ENCODE measurements at places on chromosomes 16 and 17. TPM values are rescaled to one million over a fixed set of nuclear protein-coding genes. Genes with fewer than 3 reads are reported as not detected.

DNA sequence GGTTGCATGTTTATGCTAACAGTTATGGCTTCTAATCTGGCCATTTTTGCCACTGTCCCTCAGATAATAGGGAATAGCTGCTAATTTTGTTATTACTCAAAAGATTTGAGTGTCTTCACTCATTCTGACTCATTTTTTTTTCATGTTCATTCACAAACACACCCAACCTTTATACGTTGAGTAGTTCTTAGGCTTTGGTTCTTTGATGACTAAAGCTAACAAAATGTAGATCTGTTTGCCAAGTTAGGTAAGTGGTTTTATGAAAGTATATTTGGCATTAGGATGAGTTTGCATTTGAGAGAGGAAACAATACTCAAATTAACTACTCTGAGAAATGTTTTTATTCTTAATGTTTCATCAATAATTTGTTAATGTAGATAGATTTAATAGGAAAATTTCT is 3.6 kb downstream of the MAP2K4 start:
- DNase-seq = no peak

The KRT23 gene
- total RNA-seq = 153 TPM

The TP53TG3D gene
- 1.3 TPM for total RNA-seq

The FAM83G gene
- total RNA-seq = 261 TPM

- no peak for DNase-seq
Observed at GRCh38 chr17:44086364-44087311, 16.1 kb downstream of the G6PC3 start.

- no peak for DNase-seq
Observed at GRCh38 chr16:66006485-66006884, 360.0 kb upstream of the CDH5 start.

- no peak for DNase-seq
Observed at GRCh38 chr16:10178080-10178479, 4.1 kb downstream of the GRIN2A start.

The VAT1 gene
- 234 TPM for total RNA-seq

DNA sequence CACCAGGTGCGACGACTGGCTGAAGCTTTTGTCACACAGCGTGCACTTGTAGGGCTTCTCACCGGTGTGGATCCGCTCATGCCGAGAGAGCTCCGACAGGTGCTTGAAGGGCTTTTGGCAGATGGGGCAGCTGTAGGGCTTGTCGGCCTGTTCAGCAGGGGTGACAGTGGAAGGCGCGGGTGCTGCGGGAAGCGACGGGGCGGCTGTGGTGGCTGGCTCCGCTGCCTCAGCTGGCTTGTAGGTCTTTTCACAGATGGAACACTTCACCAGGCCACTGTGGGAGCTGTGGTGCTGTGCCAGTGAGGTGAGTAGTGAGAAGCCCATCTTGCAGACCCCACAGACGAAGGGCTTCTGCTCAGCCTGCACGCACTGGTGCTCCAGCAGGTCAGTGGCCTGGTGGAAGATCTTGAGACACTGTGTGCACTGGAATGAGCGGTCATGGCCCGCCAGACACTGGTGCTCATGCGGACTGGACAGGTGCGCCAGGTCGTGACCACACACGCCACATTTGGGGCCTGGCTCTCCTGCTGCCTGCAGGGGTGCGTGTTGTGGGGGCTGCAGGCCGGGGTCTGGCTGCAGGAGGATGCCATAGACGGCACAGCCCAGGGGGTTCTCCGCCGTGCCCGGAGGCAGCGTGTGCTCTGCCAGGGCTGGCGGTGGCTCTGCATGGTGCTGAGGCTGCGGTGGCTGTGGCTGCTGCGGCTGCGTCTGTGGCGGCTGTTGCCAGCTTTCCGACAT is 2.8 kb downstream of the ZNF319 start:
- no peak for DNase-seq

GRCh38 chr16:28497861-28498599 is 3.6 kb downstream of the APOBR start:
- DNase-seq = no peak

GRCh38 chr17:42402117-42402516 is 13.9 kb upstream of the STAT3 start:
- DNase-seq = no peak

The CCL3 gene
- not detected for total RNA-seq

The ERN2 gene
- 2.8 TPM for total RNA-seq

The CCL23 gene
- total RNA-seq = not detected

DNA sequence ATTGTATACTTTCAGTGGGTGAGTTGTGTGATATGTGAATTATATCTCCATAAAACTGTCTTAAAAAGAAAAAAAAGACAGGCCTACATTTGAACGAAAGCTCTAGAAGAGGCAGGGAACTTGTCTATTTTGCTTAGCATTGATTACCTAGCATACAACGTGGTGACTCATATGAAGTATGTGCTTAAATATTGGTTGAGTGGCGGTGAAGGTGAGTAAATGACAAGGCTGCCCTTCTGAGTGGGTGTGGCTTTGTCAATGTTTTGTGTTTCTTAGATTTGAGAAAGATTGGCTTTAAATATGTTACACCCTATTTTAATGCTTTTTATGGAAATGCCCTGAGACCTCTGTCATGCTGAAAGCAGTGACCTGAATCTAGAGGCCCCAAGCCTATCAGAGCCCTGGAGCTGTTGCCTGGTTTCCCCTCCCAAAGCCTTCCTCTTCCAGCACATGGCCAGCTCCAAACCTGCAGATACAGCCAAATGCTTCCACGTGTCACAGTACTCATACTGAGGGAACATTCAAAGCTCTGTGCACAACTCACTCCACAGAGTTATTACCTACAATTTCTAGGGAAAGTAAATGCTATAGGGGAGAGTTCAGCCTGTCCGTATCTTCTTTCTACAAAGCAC is 260.0 kb downstream of the PHKB start:
- no peak for DNase-seq

GRCh38 chr17:59811209-59811608 is 81.5 kb downstream of the TUBD1 start:
- DNase-seq = no peak

- DNase-seq = no peak
Observed at GRCh38 chr16:2299915-2300192, 31.9 kb upstream of the RNPS1 start.

- no peak for DNase-seq
Observed at GRCh38 chr17:7262935-7263800, 890 bp upstream of the CLDN7 start.

The ZFP3 gene
- 5.7 TPM for total RNA-seq

DNA sequence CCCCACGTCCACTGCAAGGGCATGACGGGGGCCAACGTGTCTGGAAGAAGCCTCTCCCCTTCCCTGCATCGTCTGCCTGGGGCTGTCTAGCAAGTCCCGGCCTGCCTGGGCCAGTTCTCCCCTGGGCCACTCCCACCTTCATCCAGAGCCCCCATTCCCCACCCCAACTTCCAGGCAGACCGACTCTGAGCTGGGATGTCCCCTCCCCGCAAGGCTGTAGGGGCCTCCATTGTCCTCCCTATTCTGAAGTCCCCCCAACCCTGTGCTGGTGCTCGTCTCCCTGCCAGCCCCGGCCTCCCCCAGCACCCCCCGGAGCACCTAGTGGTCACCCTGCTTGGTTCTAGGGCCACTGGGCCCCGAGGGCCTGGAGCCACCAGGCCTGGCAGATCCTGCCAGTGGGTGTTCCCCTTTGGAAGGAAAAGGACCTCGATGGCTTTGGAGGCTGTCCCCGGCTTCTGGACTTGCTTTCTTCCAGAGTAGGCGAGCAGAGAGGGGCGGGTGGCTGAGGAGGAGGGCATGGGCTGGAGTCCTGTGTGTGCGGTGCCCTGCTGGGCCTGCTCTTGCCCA is 4.8 kb downstream of the GLIS2 start:
- DNase-seq = no peak

DNA sequence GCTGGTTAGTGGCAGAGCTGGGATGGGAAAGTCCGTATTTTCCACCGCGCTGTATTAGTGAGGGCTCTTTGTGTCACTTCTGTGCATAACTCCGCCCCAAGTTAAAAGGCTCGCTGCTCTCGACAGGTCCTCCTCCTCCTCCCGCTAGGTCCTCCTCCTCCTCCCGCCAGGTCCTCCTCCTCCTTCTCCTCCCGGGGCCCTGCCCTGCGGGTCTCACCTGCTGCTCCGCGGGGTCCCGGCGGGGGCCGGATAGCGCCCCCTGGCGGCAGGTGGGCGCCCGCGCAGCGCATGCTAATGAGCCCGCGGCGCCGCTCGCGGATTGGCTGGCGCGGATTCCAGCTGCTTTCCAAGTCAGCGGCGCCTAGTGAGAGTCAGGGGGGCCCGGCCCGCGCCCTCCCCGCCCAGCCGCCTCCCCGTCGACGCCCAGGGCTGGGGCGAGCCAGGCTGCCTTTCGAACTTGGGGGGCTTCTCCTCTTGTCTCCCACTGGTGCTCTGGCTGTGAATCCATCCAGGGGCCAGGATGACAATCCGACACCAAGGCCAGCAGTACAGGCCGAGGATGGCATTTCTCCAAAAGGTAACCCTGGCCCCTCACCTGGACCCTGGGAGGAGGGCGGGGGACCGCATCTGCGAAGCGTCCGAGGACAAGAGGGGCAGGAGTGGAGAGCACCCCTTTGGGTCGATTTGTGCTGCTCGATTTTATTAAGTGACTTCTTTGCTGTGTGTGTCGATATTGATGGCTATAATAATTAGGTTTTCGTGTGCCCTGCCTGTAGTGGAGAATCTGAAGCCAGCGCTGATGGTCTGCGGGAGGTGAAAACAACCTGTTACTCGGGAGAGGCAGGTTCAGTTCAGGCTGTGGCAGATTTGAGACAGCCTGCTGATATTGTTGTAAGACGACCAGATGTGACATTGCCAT is at the start of gene RGS9:
RGS9 (plus strand) TSS at position 350 of the 919 bp plus-strand sequence; CDS start at position 521, 171 bp downstream.
- peak; percentile 89 for DNase-seq

The P2RX1 gene
- total RNA-seq = 0.26 TPM

DNA sequence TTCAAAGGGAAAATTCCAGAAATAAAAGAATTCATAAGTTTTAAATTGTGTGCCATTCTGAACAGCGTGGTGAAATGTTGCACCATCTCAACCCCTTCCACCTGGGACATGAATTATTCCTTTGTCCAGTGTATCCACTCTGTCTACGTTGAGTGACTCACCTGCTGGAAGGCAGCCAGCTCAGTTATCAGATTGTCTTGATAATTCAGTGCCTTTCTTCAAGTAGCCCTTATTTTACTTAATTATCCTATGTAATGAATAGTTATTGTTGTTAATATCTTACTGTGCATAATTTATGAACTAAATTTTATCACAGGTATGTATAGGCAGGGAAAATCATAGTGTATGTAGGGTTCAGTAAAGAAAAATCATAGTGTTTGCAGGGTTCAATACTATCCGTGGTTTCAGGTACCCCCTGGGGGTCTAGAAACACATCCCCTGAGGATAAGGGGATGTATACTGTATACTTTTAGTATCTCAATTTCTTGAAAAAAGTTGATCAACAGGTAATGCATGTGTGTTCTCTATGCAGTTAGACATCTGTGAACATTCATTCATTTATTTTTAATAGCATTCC is 7.7 kb upstream of the PCTP start:
- DNase-seq = no peak

GRCh38 chr16:28610595-28611191 is 849 bp upstream of the SULT1A1 start:
- no peak for DNase-seq

DNA sequence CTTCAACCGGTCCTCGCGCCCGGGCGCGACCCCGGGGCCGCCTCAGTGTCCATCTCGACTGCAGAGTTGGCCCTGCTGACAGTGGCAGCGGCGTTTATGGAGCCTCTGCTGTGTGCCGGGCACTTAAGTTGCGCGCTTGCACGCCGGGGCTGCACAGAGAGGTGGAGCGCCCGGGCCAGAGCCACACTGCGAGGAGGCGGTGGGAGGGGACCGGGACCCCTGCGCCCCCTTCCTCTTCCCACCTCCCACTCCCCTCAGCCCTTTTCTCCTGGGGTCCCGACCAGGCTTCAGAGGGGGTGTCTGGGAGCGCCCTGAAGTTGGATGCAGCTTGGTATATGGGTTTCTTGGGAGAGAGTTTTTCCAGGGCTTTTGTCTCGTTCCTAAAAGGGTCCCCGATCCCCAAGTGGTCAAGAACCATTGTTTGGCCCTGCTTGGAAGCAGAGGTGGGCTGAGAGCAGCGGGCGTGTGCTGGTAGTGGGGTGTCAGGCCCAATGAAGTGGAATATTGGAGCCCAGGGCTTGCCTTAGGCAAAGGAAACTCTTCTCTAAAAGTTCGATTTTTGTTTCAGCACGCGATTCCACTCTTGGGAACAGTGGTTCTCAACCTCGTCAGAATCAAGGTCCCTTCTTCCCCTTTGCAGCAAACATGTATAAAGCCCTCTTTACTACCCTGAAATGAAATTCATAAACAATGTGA is 605 bp downstream of the MRTFB start:
- DNase-seq = no peak

DNA sequence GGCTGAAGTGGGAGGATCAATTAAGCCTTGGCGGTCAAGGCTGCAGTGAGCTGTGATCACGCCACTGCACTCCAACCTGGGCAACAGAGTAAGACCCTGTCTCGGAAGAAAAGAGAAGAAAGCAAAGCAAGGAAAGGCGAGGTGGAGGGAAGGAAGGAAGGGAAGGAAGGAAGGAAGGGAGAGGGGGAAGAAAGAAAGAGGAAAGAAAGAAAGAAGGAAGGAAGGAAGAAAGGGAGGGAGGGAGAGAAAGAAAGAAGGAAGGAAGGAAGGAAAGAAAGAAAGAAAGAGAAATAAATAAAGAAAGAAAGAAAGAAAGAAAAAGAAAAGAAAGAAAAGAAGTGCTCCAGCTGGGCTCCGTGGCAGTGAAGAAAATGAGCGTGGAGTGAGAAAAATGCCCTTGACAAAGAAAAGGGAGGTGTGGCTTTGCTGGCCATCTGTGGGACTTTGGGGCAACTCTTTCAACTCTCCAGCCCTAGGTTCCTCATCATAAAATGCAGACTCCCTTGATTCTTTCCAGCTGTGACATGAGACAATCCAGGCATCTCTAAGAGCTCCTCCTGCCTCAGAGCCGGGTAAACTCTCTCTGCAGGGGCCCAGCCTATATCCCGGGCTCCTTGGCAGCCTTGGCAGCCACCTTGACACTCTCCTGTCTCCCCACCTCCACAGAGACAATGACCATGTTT is 2.4 kb downstream of the GSDMA start:
- no peak for DNase-seq

DNA sequence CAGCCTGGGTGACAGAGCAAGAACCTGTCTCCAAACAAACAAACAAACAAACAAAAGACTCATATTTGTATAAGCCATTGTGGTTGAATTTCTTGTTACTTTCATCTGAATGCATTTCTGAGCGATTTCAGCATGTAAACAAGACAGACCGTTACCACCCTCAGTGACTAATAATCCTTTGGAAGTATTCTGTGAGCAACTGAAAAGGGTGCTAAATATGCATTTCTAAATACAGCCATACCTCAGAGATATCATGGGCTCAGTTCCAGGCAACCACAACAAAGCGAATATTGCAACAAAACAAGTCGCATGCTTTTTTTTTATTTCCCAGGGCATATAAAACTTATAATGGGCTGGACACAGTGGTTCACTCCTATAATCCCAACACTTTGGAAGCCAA is 109.0 kb downstream of the USP31 start:
- no peak for DNase-seq

- DNase-seq = no peak
Observed at GRCh38 chr17:49896222-49896621, 48.4 kb upstream of the TAC4 start.

GRCh38 chr16:80591071-80591915 is 50.5 kb downstream of the DYNLRB2 start:
- DNase-seq = no peak

The CCL2 gene
- total RNA-seq = 9.3 TPM

Measured in suprapubic skin (tissue), 4 donors.